NCI-H446 (cell line): ENCODE measurements at places on chromosomes 6 and 20.

DNA sequence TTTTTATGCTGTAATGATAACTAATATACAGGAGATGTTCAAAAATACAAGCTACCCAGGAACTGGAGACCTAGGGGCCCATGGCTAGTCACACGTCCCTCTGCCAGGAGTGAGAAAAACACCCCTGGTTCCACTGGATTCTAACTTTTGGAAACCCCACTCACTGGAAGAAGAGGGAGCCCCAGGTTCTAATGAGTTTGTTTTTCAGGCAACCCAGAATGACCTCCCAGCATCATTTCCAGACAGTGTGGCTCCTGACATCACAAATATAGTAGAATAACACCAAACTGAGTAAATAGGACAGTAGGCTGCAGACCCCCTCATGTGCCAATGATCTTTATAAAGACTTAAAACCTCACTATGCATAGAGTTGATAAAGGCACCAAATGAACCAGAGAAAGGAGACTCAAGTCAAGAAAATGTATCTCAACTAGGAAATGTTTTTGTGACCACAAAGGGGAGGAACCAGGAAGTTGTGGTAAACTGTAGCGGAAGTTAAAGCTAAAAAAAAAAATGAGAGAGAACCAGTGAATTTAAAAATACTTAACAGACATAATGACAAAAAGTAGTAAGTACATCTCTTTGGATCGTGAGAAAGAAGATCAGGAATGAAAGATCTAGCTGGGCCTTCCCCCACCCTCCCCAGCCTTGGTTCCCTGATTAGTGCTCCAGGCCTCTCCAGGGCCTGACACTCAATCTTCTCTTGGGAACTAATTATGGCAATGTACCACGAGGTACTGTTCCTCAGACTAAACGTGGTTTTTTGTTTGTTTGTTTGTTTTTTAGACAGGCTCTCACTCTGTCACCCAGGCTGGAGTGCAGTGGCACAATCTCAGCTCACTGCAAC lies 19.8 kb downstream of the HLA-E start:
- DNase-seq: no peak

DNA sequence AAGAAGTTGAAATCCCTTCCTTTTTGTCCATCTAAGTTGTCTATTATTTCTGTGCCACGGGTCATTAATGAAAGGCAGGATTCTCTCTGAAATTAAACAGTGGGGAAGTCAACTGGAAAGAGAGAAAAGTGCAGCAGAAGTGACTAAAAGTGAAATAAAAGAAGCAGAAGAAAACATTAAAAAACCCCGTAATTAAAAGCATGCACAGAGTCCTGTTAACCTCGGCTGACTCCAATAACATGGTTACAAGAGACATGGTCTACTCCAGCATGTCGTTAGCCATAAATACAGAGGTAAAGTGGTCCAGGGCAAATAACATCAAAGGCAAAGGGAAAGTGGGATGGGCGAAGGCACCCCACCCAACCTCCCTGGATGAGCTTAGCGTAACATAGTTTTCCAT lies 13.0 kb upstream of the MOXD1 start:
- no peak for DNase-seq

DNA sequence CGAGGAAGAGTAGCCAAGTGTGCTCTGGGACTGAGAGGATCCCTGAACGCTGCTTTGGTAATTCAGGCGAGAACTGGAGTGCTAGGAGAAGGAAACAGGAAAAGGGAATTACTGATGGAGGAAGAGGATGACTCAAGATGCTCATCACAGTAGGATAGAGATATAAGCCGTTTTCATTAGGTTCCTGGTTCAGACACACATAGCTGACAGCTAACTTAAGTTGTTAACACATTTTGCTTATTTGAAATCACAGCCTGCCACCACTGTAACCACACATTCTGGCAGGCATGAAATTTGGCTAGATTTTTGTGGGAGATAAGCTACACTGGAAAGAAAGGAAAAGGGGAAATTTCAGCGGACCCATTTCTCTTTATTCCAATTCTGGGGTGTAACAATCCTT lies 138.2 kb upstream of the SLC22A16 start:
- no peak for DNase-seq

GRCh38 chr6:90233213-90233612 lies 63.4 kb downstream of the BACH2 start:
- DNase-seq: no peak

GRCh38 chr6:18081025-18081668 lies 41.3 kb downstream of the NHLRC1 start:
- peak; percentile 31 for DNase-seq

- DNase-seq: no peak
Observed at GRCh38 chr20:2507875-2508630, 662 bp downstream of the ZNF343 start.

DNA sequence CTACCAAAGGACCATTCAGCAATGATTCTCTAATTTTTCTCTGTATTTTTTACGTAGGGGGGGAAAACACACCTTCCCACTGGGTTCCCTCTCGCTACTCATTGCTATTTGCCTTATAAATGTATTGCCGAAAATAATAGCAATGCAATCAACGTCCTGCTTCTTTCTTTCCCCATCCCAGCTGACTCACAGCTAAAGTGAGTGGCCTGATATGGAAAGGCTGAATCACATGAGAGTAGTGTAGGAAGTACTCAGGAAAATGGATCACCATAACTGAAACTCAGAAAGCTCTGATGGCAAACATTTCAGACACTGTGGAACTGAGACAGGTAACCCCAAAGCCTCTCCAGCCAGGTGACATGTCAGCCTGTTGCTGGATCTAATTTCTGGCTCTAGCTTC lies 49.3 kb upstream of the SRPK1 start:
- DNase-seq: no peak

DNA sequence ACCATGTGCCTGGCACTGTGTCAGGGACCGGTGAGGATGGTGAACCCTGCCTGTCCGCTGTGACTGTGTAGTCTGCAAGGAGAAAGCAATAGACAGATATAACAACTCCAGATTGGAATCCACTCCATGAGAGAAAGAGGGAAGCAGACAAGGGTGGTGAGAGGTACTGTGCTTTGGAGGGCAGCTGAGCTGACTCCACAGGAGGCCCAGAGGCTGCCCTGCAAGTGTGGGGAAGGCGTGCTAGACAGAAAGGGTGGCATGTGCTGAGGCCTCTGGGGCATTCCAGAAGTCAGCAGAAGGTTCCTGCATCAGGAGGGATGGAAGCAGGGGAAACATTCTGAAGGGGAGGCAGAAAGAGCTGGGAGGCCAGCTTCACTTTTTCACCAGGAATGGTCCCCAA lies 39.3 kb upstream of the APCDD1L start:
- DNase-seq: no peak

DNA sequence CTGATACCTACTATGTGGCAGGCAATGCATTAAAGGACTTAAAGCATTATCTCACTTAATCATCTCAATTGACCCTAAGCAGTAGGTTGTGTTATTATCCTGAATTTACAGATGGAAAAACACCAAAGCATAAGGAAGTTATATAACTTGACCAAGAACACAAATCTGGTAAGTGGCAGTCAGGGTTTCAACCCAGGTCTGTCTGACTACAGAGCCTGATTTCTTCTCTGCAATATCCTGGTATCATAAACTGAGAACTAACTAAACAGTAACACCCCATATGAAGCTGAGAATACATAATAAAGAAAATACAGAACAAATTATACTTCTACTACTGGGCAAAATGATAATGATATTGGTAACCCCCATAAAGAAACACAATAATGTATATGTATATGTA lies 13.8 kb upstream of the DST start:
- no peak for DNase-seq

- DNase-seq: no peak
Observed at GRCh38 chr6:159916752-159917151, 26.0 kb downstream of the MAS1 start.

DNA sequence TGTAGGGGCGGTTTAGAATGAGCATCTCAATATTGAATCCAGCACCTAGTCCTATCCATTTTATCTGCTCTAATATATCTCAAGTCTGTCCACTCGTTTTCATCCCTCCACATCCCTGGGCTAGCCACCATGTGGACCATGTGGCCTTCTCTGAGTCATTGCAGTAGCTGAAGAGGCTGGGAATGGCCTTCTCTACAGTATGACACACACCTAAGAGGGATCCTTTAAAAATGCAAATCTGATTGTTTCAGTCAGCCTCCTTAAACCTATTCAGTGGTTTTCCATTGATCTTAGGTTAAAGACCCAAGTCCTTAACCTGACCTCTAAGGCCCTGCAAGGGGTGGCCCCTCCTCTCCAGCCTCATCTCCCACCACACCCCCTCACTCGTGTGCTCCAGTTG lies 9.4 kb downstream of the RING1 start:
- no peak for DNase-seq

GRCh38 chr6:84027340-84028181 lies 6.0 kb upstream of the MRAP2 start:
- DNase-seq: peak; percentile 94

DNA sequence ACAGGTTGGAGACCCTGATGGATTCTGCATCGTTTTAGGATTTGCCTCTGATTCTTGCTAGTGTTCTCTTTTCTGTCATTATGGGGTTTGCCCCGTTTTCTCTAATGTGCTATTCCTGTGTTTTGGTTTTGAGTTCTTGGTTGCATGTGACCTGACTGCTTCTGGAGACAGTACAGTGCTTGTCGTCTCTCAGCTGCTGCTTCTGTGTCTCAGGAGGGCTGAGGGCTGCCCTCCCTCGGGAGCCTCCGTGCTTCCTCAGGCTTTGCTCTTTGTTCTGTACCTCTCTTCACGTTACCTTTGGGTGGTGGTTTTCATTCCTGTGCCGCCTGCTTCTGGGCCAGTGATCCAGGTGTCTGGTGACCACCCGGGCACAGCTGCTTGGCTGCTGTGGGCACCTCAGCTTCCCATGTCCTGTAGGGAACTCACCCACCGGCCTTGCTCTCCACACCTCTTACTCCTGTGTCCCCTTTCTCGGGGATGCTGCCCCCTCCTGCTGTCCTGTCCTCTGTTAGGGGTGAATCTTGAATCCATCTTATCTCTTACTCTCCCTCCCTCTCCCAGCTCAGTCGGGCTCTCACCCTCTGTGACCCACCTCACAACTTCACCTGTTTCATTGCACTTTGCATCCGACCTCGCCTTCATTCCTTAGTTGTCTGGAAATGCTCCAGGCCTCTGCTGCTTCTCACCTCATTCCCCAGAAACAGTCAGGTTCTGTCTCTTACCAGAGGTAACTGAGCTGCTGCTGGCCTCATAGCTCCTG lies 33.2 kb downstream of the PANK2 start:
- no peak for DNase-seq

DNA sequence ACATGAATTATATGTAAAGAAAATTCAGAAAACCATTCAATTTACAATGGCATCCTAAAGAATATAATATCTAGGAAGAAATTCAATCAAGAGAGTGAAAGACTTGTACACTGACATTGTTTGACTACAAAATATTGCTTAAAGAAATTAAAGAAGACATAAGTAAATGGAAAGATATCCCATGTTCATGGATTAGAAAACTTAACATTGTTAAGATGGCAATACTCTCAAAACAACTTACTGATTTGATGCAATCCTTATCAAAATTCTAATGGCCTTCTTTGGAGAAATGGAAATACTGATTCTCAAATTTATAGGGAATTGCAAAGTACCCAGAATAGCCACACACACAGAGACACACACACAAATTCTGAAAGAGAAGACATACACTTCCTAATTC lies 298.3 kb upstream of the EXOC2 start:
- no peak for DNase-seq

GRCh38 chr20:58778760-58779159 lies 71.9 kb downstream of the GNAS-AS1 start:
- no peak for DNase-seq

DNA sequence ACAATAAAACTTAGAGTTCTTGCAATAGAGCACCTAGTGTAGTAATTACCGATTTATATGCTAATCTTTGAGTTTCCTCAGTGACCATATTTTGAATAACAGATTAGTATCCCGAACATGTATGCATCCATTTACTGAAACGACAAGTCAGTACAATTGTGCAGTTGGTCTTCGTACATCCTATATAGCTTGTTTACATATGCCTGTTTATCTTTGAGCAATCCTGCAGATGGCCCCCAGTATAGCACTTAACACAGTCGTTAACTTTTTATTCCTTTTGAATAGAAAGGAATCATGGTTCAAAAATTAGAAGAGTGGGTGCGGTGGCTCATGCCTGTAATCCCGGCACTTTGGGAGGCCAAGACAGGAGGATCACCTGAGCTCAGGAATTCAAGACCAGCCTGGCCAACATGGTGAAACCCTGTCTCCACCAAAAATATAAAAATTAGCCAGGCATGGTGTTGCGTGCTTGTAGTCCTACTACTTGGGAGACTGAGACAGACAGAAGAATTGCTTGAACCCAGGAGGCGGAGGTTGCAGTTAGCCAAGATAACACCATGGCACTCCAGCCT lies 6.6 kb downstream of the SRSF6 start:
- no peak for DNase-seq

DNA sequence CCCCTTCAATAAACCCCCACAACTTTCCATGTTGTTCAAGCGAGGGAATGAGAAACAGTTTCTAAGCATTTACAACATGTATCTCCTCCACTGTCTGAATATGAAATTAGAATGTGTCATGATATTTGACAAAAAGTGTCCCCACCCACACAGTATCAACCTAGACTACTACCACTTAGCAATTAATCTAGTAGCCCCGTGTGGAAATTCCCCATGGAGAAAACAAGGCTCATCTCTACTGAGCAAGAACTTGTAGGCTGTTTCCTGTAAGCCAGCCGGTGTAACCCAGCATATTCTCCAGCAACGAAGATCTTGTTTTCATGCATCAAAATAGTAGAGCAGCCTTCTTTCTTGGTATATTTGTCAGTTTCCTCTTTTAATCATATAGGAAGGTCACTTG lies 115.0 kb downstream of the IRF4 start:
- DNase-seq: no peak

DNA sequence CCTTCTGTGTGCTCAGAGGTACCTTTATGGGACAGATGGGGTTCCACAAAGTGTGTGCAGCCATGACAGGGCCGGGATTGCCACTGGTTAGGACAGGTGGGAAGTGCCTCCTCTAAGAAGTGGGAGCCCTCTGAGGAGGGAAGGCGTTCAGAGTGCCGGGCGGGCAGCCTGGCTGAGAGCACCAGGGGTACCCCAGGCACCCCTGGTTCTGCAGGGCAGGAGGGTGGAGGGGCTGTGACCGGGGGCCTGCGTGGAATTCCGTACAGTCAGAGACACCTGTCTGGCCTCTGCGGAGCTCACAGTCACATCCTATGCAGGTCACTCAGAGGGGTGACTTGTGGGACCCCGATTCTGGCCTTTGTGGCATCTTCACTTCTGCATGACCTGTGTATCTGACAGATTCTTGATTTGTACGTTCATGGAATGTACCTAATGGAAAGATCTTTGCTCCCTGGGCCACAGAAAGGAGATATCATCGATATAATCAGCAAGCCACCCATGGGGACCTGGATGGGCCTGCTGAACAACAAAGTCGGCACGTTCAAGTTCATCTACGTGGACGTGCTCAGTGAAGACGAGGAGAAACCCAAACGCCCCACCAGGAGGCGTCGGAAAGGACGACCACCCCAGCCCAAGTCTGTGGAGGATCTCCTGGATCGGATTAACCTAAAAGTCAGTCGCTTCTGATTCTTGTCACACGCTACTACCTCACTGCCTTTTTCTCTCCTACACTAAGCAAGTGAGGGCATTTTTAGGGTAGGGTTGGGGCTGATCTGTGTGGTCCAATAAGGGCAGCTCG lies 190.9 kb downstream of the SASH1 start:
- no peak for DNase-seq

- no peak for DNase-seq
Observed at GRCh38 chr6:137175868-137176245, 2.4 kb upstream of the IL22RA2 start.
